COLO829 (cell line): ENCODE measurements at places on chromosomes 2 and 18.

DNA sequence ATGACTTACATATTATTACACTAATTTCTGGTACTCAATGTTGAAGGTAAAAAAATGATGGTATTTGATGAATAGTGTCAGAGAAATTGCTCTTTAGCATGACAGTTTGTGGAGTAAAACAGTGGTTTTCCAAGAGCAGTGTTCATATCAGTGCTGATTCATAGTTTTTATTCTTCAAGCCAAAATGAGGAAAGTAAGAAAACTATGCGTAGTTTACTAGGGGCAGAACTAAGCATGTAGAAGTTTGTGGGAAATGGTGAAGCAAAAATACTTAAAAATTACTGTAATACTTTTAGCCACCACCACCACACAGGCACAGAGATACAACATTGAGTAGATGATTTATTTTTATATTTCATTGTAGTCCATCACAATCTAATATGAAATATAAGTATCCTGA is 137.3 kb downstream of the ZNF804A start:
- no peak for DNase-seq

- DNase-seq, result peak; percentile 24
Observed at GRCh38 chr18:45521777-45522176, 93.5 kb upstream of the SLC14A2 start.

DNA sequence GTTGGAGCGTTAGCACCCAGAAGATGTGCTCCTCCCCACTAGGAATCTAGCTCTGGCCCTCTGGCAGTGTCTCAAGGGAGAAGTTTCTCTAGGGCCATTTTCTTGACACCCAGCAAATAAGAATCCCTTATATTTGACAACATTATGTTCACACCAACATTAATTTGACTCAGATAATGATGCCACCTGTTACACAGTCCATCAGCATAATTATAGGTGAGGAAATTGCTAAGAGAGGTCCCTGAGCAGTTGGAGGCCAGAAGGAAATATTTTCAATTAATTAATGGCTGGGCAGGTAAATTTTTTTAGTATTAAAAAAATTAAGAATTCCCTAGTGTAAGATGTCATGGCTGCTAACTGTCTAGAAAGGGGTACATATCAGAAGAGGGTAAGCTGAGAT is 36.5 kb downstream of the PRKCE start:
- no peak for DNase-seq

DNA sequence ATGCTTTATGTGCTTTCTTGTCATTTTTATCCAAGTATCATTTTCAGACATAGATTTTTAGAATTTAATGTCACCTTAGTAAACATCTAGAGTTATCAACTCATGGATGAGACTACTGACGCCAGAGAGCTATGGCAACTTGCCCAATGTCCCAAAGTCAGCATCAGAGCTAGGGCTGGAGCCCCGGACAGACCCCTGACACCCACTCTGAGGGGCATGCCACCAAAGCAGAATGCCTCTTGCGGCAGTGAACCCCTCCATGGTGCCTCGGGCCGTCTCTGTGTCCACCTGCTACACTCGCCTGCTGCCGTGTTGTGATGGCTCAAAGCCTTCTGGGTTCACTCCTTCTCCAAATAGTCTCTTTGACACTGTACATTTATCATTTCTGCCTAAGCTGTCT is 5.4 kb downstream of the SIGLEC15 start:
- no peak for DNase-seq

- DNase-seq, result peak; percentile 70
Observed at GRCh38 chr2:33476131-33476792, at the start of gene RASGRP3. TSS of gene RASGRP3 (plus strand) at chr2:33476649. CDS start at chr2:33515137, 38,488 bp downstream.

- no peak for DNase-seq
Observed at GRCh38 chr18:68679528-68679927, 35.4 kb downstream of the TMX3 start.

GRCh38 chr2:192957425-192957824 is 762.7 kb upstream of the TMEFF2 start:
- DNase-seq, result no peak

DNA sequence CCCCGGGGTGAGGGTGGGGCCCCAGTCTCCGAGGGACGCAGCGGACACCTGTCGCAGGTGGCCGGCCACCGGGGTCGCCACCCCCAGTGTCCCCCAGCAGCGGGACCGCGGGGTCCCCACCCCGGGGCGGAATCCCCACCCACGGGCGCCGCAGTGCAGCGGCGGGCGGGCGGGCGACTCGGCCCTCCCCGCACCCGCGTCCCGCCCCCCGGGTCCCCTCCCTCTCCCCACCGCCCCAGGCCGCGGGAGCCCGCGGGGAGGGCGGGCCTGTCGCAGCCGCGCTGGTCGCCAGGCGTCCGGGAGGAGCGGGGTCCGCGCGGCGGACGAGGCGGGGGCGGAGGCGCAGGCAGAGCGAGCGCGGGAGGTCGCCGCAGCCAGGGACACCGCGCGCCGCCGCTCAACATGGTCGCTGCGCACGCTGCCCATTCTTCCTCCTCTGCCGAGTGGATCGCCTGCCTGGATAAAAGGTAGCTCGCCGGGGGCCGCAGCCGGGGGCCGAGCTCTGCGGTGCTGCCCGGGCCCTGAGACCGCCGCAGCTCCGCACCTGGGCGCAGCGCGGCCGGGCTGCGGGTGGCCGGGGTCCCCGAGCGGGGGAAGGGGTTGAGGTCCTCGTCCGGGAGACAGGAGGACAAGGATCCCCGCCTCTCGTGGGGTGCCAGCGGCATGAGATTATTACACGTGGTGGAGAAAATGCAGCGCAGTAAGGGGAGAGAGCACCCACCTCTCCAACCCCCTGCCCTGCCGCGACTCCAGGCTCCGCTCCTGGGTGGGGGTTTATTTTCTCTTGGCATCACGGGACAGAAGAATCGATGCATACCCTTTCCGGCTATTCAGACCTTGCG is at the start of gene RAPGEF4:
Gene RAPGEF4 (plus strand): TSS at position 264 of the 842 bp plus-strand sequence. CDS start 139 bp downstream, at position 403.
- no peak for DNase-seq

DNA sequence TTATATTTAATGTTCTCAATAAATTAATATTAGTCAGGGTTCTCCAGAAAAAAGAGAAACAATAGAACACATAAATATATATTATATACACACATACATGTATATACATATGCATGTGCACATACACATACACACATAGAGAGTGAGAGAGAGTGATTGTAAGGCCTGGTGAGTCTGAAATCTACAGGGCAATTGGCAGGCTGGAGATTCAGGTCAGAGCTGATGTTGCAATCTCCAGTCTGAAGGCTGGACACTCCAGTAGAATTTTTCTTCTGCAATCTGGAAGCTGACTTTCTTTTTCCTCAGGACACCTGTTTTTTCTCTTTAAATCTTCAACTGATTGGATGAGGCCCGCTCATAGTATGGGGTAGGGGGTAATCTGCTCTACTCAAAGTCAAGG is 3.2 kb downstream of the TMEM182 start:
- no peak for DNase-seq

GRCh38 chr2:186554429-186554828 is 35.4 kb upstream of the ITGAV start:
- no peak for DNase-seq

- DNase-seq, result no peak
Observed at GRCh38 chr2:203830304-203831055, 37.1 kb upstream of the CTLA4 start.
